Activated T-helper 17 cell treated with anti-CD3 and anti-CD28 coated beads, Interleukin-2, amount 50 U/mL, for 72 hours (primary cell): ENCODE measurements at places on chromosomes 5 and 9. TPM values are rescaled to one million over a fixed set of nuclear protein-coding genes. Genes with fewer than 3 reads are reported as not detected.

Gene CDX1
- not detected for total RNA-seq

Gene EIF4E1B
- total RNA-seq, result not detected

Gene OR1Q1
- 0.45 TPM for total RNA-seq

Gene ADAMTS19
- total RNA-seq, result not detected

- peak; percentile 59 for ATAC-seq
These were observed at the start of gene LHFPL2 for GRCh38 chr5:78648359-78649210. LHFPL2 (minus strand) TSS chr5:78648772; CDS start chr5:78510213, 138,559 bp downstream.

DNA sequence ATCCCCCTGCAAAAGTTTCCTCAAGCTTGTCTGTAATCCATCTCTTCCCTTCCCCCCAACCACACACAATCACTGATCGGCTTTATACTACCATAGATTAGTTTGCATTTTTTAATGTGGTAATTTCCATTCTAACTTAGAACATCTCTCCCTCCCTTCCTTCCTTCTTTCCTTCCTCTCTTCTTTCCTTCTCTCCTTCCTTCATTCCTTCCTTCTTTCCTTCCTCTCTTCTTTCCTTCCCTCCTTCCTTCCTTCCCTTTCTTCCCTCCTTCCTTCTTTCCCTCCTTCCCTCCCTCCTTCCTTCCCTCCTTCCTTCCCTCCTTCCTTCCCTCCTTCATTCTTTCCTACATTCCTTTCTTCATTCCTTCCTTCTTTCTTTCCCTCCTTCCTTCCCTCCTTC, 166.2 kb upstream of the MSX2 start:
- ATAC-seq, result no peak

GRCh38 chr5:43061352-43062075, 21.4 kb upstream of the ANXA2R start:
- ATAC-seq, result no peak

- ATAC-seq, result no peak
These were observed 508.9 kb downstream of the EBF1 start for GRCh38 chr5:158590746-158591300.

DNA sequence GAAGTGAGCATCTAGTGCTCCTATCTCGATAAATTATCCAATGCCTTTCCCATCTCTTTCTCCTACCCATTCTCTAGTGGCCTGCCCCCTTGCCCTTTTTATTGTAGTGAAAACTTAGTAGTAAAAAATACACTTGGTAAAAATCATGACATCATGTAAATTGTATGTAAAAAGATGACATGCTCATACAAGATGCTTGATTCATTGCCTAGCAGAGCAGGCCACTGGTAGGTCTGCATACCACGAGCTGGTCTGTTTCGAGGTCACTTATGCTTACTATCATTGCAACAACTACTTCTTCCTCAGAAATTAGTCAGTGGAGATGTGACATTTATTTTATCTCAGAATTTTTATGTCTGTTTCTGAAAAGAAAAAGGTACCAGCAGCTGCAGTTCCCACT, 177.3 kb downstream of the C9orf152 start:
- ATAC-seq, result no peak

- no peak for ATAC-seq
These were observed 179.0 kb upstream of the MOCS2 start for GRCh38 chr5:53288511-53288910.

- ATAC-seq, result no peak
These were observed 74.3 kb upstream of the SPEF2 start for GRCh38 chr5:35543408-35543807.

DNA sequence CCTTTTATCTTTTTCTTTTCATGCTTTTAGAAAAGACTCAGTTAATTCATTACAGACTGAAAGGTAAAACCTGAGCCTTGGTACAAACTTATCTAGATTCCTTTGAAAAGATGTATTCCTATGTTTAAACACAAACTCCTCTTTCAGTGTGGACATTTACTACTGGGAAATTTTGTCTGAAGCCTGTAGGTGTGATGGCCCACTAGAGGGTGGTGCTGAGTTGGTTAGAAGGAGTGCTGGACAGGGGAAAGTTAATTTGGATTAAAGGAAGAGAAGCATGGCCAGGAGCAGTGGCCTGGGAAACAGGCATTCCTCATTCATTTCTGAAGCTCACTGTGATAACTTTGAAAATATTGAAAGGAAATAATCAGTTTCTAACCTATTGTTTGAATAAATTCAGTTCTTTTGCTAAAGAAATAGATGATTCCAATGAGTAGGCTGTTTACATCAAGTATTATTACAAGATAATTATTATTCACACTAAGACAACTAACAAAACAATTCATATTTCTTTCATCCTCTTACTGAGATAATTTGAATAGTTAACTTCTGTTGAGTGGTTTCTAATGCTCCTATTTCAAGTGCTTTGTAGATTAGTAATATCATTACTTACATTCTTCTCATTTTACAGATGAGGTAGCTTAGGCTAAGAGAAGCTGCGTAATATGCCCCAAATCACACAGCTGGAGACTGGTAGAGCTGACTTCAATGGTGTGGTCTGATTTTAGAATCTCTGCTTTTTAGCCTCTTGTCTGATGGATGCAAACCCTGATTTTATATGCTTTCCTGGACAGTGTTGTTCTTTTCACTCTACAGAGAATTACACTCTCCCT, 150.9 kb downstream of the ADGRV1 start:
- no peak for ATAC-seq

DNA sequence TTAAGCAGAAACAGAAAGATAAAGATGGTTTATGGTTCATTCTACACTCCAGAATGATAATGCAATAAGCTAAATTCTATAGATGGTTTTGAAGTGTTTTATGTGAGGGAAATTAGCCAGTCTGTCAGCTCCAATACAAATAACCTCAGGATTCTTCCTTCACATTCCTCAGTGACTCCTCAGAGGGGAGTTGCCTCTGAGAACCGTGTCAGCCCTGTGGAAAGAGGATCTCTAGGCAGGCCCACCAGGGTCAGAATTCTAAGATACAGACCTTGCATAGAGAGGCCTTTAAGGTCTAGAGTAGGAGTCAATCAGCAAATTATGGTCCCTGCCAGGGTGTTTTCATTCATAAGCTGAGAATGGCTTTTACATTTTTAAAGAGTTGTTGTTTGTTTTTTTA, 26.6 kb downstream of the RUSC2 start:
- no peak for ATAC-seq

DNA sequence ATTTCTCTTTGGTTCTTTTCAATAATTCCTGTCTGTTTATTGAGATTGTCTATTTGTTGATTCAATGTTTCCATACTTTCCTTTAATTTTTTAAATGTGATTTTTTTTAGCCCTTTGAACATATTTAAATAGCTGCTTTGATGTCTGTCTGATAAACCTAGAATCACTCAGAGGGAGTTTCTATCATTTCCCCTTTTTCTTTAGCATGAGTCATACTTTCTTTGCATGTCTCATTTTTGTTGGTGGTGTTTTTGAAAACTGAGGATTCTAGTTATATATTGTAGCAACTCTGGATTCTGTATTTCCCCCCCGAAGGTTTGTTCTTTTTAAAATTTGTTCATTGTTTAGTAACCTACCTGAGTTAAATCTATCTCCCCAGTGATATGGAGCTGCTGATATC, 24.2 kb upstream of the ZNF618 start:
- peak; percentile 23 for ATAC-seq
